ENCODE measurements at places on chromosomes 3 and 15.
A peak's percentile ranks its signal among the peaks of the same experiment; 100 is the strongest.

DNA sequence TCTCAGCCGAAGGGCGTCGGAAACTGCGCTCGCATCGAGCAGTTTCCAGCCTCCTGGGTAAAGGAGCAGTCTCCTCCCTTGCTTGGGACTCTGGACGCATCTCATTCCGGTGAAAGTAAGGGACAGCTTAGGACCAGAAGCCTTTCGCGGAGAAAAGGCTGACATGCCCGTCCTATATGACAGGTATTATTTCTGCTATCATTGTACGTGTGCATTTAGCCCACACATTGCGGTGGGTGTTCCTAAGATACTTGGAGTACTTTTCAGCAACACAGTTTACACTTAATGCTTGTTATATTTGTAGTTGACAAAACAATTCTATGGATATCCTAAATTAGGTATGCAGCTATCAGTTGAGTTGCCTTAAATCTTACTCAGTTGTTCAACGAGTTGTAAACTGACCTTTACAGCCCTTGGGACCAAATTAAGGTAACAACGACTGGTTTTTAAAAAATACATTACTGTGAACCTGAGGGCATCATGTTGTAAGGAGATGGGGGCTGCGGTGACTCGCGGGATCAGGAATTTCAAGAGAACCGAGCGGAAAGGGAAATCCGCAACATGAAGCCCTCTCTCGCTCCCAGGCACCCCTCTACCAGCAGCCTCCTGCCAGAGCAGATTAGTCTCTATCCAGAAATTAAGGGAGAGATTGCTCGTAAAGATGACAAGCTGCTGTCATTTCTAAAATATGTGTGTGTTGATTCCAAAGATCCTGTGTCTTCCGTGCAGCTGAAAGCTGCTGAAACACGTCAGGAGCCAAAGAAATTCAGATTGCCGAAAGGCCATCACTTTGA, 632 bp upstream of the COPS2 start:
- DNase-seq: no peak

GRCh38 chr15:92906563-92907081, 6.5 kb downstream of the CHD2 start:
- no peak for DNase-seq

GRCh38 chr15:90807786-90808086, 60.7 kb upstream of the FURIN start:
- DNase-seq: no peak

- no peak for DNase-seq
Observed at GRCh38 chr3:8852511-8852910, 83.1 kb upstream of the OXTR start.

DNA sequence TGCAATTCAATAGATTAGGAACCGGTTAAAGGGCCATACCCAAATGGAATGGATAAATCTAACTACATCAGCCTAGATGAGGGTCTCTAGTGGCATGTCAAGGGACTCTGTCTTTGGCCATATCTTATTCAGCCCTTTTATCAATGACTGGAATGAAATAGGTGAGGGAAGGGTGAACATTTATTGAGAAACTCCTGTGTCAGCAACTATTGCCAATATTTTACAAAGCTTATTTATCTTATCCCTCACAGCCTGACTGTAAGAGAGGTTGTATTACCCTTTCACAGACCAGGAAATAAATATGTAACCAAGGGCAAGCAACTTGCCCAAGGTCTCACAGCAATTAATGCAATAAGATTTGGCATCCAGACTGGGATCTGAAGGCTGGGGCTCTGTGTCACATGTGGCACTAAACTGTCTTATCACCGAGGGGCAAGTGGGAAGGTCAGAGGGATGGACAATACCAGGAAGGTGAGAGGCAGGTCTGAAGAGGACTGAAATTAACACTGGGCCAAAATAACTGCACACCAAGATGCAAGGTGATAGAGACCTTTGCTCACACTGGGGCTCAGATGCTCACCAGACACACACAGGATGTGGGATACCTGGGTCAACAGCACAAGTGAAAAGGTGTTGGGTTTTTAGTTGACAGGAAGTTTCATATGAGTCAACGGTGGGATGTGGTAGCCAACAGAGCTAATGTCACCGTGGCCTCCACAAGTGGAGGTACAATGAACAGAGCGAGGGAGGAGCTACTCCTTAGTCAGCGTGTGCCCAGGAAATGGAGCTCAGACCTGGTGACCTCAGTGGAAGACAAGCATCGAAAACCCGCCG, 261.3 kb downstream of the RPLP1 start:
- peak; percentile 24 for DNase-seq

GRCh38 chr3:116741467-116741866, 31.9 kb downstream of the TUSC7 start:
- DNase-seq: no peak

- no peak for DNase-seq
Observed at GRCh38 chr3:125319765-125320164, 55.4 kb downstream of the ZNF148 start.

DNA sequence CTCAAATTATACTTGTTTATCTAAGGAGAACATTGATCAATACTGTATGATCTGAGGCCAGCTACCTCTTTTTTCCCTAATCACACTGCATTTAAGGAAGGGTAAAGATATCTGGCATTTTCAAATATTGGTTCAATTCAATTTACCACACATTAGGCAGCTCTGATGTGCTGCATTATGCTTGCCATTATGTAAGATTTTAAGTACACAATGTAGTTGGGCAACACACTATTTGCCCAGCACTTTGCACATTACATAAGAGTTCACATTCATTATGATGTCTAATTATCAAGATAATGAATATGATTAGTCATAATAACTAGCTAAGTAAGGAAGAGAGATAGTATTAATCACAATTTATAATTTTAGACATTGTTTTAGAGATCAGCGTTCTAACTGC, 196.3 kb downstream of the BCHE start:
- DNase-seq: no peak

DNA sequence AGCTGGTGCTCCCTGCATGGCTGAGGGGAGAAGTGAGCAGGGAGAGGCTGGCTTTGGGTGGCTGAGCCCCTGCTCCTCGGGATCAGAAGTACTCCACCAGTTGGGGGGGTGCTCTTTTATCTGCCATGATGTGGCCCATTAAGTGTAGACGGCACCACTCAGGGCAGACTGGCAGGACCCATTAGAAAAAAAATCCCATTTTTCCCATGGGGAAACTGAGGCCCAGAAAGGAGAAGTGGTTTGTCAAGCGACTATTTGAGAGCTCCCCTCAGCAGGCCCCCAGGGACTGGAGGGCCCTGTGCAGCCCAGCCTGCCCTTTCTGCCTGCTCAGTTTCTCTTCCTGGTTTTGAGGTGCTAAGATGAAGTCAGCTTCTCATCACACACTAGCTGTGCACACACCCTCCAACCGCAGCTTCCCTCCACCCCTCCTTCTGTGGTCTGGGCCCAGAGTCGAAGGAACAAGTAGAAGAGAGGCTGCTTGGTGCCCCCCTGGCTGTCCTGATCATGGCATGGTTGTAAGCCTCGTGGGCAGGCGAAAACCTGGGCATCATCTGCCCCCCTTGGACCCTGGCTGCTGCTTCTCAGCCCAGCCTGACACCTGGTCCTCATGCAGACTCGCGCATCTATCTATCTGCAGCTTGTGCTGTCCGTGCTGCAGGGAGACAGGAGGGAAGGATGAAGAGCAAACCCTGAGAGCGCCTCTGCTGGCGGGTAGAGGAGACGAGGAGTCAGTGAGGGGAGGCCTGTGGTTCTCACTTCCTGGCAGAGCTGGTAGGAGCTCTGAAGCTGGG, 5.6 kb downstream of the CSK start:
- peak; percentile 88 for DNase-seq

DNA sequence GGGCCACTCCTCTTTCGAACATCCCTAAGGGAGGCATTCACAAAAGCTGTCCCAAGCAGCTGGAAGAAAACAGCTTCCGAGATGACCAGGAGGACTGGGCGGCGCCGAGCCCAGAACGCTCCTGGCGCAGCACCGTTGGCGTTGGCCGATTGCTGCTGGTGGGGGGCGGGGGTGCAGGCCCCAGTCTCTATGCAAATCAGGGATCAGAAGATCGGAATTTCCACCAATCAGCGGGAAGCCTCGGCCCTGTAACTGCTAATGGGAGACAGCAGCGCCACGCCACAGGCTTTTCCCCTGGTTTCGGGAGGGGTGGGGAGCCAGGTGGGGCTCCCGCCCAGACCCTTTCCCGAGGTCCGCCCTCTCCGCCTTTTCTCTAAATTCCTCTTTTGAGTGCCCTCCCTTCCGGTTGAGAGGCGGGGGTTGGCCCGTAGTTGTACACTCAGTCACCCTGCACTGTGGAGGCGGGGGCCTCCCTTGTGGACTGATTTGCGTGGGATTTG, 27.0 kb downstream of the HMCES start:
- no peak for DNase-seq

DNA sequence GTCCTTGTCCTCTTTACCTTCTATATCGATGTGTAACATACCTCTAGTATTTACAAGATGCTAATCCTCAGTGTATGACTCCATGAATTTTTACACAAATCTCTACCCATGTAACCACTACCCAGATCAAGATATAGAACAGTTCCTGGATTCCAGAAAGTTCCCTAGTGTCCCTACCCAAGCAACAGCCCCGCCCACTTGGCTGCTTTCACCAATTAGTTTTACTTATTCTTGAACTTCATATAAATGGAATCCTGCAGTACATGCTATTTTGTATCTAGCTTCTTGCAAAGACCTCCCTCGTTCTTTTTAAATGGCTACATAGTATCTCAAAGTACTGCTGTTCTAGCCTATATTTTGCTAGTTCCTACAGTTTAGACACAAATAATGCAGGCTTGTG, 33.0 kb downstream of the CD276 start:
- no peak for DNase-seq

DNA sequence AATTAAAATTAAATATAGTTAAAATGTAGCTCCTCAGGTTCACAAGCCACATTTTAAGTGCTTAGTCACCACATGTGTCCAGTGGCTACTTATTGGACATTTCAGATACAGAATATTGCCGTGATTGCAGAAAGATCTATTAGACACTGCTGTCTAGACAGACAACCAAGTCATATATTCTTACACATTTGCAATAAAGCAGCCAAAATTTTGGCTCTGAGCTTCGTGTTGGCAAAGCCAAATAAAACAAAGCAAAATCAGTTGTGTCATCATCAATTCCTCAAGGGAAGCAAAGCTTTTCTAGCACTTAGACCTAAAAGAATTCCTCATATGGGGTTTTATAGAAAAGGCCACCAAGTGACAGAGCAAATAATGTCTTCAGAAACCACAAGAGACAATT, 193.1 kb upstream of the LPP start:
- no peak for DNase-seq

DNA sequence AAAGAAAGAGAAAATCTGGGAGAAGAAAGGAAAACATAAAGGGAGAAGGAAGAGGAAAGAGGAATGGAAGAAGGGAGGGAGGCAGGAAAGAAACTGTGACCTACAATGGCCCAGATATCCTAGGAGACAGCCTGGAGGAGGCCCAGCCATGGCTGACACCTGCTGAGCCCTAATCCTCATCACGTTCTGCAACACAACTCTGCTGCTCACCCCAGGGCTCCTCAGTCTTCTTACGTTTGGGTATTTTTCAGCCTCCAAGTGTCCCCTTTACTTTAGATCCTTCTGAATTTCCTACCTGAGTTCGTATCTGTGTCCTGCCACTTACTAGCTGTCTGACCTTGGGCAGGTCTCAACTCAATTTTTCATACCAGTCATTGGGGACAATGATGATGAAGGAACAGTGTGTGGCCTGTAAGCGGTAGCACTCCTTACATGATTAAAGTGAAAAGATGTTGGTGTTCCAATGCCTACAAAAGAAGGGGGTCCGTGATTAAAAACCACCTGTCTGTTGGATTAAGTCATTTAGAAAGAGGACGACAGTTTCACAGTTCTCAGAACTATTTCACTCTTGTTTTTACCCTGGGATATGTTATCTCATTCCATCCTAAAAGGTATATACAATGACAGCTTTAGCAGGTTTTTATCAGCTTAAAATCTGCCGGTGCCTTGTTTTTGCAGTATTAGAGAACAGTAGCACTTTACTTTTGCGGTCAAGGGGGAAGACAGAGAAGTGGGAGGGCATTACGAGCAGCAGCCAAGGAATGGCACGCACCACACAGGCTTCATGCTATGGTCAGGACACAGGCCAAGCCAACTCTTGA, 47.4 kb downstream of the CCR4 start:
- no peak for DNase-seq

DNA sequence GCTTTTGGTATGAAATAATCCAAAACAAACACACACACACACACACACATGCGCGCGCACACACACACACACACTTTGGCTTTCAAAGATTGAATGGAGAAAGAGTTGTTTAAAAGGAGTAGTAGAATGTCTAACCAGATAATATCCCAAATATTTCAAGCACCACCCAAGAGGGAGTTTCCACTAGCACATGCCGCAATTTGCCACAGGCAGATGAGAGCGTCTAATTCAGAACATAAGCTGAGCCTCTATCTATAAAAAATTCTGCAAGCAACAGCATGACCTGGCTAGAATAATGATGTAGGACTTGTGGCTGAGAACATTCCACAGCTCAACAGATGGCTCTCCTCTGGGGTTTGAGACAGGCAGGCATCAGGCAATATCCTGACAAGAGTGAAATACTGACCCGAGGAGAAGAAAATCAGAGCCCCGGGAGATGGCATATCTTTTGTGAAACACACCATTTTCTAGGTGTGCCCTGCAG, 302.5 kb upstream of the GADL1 start:
- no peak for DNase-seq

- no peak for DNase-seq
Observed at GRCh38 chr3:25784971-25785370, 1.7 kb upstream of the NGLY1 start.

DNA sequence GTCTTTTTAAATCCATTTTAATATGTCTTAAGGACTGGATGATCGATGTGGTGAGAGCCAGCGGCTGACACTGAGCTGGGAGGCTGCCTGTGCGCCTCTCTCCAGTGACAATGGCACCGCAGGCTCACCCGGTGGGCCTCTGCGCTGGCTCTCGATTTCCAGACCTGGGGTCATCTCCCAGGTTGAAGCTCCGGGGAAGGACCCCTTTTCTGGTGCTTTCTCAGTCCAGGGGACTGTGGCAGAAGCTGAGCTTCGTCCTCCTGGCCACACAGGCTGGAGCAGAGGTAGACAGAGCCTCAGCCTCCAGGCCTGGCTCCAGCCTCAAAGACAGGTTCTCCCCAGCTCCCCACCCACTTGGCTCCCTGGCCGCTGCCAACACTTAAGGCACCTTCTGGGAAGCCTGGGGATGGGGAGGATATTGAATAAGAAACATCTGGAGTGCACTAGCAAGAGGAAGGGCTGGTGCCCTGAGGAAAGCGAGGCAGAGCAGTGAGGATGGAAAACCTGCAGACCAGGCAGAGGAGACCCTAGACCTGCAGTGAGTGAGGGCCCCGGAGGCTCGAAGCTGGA, 154.2 kb upstream of the SMAD3 start:
- DNase-seq: no peak

GRCh38 chr3:27044931-27045481, 324.2 kb downstream of the NEK10 start:
- DNase-seq: no peak

- peak; percentile 51 for DNase-seq
Observed at GRCh38 chr3:114207768-114208167, 28.9 kb upstream of the DRD3 start.

GRCh38 chr3:169659096-169659819, 4.3 kb downstream of the MECOM start:
- DNase-seq: no peak

Measured in T-helper 2 cell (primary cell).